Stimulated activated naive CD4-positive, alpha-beta T cell treated with Interleukin-2 at 50 U/mL for 16 hours (primary cell): ENCODE measurements at places on chromosomes 5 and 9.

- no peak for DNase-seq
Observed at GRCh38 chr9:136088939-136089696, 6.0 kb downstream of the NACC2 start.

DNA sequence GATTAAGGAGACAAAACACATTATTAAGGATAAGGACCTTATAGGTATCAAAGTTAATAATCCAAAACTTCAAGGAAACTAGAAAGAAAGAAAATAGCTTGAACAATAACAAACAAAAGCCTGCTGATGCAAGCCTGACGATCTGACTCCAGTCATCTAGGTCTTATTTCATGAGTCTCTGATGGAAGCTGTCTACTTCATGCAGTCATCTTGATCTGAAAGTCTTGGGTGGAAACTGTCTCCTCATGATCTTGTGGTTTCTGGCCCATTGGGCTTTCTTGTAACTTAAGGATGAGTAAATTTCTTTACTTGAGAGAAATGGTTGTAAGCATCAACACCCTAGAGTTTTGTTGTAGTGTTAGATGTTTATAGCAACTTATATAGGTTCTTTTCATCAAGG, 20.6 kb upstream of the PSIP1 start:
- DNase-seq = no peak

- DNase-seq = no peak
Observed at GRCh38 chr5:34709861-34710673, 53.9 kb downstream of the RAI14 start.

DNA sequence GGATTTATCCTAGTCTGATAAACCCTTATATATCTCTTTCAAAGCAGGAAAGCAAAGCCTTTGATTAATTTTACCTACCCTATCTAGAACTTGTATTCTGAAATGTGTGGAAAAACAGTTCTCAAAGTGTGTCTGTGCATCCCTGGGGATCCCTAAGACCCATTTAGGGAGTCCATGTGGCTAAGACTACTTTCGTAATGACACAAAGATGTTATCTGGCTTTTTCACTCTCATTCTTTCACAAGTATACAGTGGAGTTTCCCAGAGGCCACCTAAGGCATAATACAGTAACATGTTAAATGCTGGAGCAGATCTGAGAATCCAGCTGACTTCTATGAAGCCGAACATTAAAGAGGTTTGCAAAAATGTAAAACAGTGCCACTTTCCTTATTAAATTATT, 54.3 kb upstream of the TNFSF15 start:
- no peak for DNase-seq

DNA sequence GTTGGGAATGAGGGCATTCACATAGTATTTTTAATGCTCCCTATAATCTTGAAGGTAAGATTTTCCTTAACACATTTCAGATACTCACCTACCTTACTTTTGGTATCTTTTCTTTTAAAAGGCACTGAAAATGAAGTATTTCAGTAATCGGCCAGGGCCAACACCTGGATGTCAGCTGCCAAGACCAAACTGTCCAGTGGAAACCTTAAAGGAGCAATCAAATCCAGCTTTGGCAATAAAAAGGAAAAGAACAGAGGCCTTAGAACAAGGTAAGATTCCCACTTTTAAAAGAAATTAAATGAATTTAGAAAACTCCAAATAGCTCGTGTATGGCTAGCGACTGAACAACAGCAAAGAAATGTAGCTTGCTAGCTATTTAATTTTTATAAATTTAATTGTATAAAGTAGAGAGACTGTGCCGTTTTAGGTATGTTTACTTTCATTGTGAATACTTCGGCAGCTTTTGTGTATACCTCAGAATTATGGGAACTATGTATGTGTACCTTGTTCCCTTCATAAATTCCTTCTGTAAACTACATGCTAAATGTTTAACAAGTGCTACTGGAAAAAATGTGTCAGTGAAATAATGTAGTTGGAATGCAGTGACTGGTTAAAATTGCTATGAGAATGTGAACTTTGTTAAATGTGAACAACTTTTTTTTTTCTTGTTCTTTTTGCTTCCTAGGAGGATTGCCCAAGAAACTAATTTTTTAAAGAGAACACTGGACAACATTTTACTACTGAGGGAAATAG, 41.9 kb downstream of the CDK7 start:
- DNase-seq = no peak

DNA sequence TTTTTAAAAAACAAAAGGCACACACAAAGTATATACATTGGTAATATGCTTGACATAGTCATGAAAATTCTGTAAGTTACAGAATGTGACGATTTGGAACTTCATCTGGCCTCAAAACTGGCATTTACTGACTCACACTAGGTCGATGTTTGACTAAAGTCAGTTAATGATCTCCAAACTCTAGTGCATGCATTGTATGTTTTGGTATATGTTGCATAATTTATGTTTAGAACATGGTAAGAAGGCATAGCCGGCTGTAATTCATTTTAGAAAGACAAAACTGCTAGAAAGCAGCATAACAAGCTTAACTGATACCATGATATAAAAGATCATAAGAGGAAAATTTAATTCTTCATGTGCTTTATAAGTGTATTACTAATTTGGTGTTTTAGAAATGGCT, 58.6 kb upstream of the RICTOR start:
- no peak for DNase-seq

- DNase-seq = no peak
Observed at GRCh38 chr5:95081982-95082381, 202.9 kb downstream of the MCTP1 start.

- no peak for DNase-seq
Observed at GRCh38 chr5:139147483-139148087, 50.6 kb downstream of the SIL1 start.

DNA sequence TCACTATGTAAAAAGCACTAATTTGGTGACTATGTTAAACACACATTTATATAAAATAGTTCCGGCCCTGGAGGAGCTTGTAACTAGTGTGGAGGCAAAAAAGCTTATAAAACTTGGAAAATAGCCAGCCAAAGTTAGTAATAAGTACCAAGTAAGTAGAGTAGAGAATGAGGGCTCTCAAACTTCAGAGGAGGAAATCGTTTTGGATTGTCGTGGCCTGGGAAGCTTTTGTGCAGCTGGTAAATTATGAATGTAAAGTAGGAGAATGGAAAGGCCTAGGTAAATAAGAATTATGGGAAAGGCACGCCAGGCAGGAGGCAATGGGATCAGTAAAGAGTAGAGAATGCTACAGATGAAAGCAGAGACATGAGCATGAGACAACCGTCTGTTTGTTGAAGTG, 832.7 kb upstream of the ZNF608 start:
- no peak for DNase-seq

- DNase-seq = no peak
Observed at GRCh38 chr9:79360387-79361347, 211.1 kb upstream of the TLE4 start.

DNA sequence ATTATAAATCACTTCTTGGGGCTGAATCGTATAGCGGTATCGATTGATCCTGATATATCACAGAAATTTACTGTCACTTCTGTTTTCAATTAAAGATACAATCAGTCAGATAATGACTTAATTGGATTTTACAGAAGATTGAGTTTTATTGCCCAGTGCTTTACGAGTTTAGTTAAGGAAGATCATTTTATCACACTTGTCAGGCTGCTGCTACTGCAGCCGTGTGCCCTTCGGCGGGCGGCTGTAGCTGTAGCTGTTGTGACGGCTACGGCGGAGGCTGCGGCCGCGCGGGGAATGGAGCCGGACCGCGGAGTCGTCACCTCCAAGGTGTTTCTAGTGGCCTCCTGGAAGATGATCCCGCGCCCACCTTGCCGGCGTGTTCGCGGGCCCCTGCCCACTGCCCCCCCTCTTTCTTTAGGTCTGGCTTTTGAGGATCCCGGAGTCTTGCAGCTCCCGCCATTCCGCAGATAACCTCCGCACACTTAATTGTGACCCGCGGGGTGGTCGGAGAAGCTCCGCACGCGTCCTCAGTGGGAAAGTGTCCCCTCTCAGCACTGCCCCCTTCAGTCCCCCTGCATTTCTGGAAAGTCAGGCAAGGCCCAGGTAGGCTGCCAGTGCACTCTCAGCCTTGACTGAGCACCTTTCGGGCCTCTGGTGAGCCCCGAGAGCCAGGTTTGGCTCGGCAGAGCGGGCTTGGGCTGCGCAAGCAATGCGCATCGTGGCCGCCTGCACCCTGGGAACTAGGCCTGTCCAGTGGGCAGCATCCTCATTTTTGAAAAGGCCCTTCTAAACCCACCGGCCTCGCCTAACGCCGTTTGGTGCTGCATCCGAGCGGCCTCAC, 6.9 kb upstream of the DMRT3 start:
- DNase-seq = no peak

GRCh38 chr5:116872986-116873385, 298.4 kb upstream of the SEMA6A start:
- no peak for DNase-seq

DNA sequence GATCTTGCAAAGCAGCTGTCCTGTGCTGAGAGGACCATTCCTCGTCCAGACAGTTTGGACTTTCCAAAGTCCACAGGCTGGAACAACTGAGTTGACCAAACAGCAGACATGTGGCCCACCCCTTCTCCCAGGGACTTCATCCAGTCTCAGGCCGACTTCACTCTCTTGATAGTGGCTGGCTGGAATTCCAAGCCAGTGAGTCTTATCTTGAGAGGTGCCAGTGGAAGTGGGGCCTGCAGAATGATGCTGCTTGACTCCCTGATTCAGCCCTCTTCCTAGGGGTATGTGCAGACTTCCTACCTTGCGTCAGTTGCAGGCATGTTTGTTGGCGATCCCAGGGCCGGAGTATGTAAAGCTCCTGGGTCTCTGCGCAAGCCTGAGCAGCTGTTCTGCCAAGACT, 131.4 kb upstream of the TSLP start:
- DNase-seq = no peak

GRCh38 chr9:68851657-68852056, 146.6 kb downstream of the PIP5K1B start:
- no peak for DNase-seq

DNA sequence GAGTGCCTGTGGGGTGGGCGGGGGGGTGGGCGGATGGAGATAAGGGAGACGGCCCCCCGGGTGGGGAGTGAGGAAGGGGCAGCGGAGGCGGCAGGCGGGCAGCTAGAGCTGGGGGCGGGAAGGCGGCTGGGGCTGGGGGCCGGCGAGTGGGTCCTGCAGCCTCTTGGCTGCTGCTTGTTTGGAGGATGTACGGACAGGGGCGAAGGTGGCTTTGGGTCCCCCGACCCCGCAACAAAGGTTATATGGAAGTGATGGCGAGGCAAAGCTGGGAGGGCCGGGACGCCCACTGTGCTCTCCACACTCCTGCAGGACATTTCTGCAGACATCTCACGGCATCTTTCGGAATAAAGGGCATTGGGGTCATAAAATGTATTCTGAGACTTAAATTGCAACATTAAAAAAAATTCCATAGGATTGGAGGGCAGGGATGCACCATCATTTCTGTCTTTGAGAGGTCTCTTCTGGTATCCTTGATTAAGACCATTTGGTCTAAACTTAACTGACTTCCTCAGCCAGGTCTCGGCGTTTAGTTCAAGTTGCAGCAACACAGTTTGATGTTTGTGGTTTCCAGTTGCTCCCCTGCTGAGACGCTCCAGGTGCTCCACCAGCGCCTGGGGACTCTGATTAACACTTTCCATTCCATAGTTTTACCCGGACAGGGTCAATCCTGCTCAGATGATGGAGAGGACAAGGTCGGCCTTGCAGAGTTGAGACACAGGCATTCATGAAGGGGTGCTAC, 101.6 kb upstream of the SSBP2 start:
- DNase-seq = no peak

DNA sequence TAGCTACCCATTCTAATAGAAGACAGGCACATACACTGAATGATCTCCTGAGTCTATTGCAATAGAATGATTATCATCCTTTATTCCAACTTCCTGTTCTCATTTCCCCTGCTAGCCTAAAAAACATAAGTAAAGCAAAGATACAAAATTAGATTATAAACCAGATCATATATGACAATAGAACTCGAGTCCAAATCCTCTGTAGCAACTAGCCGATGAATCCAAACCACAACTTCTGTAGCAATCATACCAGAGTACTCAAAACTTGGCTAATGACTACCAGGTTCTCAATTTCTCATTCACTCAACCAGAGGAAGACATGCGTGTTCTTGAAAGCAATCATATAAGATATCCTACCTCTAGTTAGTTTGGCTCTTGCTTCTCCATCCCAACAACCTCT, 622.1 kb downstream of the PSAT1 start:
- DNase-seq = no peak

GRCh38 chr5:66659780-66660179, 63.6 kb downstream of the MAST4 start:
- DNase-seq = no peak

DNA sequence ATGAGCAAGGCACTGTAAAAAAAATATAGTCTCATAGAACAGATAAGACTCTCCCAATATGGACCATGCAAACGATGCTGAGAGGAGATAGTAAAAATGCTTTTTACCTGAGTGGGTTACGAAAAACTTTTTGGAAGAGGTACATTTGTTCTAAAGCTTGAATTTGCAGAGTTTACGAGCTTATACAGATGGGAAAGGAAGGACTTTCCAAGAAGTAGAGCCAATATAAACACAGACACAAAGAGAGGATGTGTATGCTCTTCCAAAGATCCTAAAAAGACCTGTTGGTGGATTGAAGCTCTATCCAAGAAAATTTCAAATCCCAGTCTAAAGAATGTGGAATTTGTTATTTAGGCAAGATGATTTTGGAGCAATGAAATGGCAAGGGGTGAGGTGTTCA, 127.1 kb upstream of the SLCO6A1 start:
- no peak for DNase-seq

DNA sequence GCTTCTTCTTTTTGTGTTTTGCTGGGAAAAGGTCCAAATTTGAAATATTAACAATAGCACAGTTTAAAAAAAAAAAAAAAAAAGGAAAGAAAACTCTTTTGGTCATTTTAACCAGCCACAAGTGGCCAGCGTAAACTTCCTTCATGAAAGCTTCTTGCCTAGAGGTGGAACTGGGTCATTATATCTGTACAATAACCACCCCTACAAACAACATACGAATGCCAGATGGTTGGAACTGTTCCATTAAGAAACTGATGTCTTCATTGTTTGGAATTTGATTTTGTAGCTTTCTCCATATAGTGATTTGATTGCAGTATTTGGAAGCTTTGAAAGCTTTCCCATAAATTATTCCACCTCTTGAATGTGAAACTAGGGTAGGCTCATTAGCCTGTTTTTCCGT, 18.3 kb upstream of the LPAR1 start:
- DNase-seq = no peak

DNA sequence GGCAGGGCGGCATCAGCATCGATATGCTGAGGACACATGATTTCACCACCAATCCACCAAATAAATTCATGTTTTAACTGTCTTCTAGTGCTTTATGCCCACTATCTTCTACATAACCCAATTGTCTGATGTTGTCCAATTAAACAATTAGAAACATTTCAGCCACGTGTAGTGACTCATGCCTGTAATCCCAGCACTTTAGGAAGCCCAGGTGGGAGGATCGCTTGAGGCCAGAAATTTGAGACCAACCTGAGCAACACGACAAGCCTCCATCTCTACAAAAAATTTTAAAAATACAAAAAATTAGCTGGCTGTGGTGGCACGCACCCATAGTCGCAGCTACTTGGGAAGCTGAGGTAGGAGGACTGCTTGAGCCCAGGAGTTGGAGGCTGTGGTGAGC, 128.1 kb downstream of the MYO10 start:
- DNase-seq = no peak
